ENCODE measurements at places on chromosomes 7 and 10.

DNA sequence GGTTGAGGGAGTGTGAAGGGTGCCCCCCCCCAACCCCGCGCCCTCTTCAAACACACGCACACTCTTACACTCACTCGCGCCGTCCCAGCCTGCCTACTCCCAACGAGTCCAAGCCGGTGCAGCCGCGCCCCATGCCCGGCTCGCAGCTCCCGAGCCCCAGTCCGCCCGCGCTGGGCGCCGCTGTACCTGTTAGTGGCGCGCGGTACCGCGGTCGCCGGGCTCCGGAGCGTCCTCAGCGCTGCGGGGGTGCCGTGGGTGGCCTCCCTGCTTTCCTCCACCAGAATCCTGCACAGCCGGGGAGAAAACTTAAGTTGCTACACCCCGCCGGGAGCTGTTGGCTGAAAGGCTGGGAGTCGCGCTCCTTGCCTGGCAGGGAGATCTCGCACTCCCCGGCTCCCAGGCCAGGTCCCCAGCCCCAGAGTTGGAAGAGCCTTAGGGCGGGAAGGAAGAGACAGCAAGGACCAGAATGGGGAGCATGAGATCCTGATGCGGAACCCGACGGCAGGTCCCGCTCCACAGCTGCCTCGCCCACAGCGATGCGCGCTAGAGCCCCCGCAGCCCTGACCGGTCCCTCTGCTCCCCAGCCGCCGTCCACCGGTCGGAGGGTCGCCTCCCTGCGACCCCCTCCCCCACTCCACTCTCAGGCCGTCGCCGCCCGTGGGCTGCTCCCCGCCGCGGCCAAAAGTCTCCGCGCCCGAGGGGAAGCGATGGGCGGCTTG lies 863 bp downstream of the ST8SIA6 start:
- DNase-seq, result peak; percentile 61

DNA sequence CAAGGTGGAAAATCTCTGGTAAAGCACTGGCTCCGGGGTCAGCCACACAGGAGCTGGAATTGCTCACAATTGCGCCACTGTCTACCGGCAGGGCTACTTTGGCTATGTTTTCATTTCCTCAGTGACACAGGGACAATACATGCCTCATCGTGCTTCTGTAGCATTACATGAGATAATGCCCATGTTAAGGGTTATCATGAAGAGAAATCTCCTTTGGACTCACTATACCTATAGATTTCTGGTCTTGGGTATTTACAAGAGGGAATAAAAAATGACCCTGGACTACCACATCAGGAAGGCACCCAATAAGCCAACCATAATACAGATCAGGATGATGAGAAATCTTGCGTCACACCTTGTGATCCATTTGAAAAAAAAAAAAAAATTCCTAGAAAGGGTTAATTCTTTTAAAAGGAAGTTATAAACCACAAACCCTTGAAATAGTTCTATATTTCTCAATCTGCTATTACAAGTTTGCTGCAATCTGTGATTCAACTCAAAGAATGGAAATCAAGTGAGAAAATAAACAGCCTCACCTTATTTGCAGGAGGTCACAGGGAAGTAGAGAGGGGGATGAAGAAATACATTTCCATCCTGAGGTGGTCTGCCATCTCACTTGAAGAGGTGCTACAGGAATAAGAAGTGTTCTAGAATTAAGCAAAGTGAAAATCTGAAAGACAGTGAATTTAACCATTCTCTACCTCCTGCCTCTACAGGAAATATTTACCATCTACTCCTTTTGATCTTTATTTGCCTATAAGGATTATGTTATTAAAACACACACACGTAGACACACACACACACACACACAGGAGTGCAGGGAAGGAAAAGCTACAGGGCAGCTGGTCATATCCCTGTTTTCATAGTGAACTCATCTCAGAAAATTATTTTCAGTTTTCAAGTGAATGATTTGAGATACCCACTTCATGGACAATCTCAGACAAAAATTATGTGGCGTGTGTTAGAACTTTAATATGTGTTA lies 231.3 kb upstream of the CELF2 start:
- peak; percentile 77 for DNase-seq

- DNase-seq, result no peak
These were observed 57.6 kb upstream of the PIK3CG start for GRCh38 chr7:106807474-106807873.

DNA sequence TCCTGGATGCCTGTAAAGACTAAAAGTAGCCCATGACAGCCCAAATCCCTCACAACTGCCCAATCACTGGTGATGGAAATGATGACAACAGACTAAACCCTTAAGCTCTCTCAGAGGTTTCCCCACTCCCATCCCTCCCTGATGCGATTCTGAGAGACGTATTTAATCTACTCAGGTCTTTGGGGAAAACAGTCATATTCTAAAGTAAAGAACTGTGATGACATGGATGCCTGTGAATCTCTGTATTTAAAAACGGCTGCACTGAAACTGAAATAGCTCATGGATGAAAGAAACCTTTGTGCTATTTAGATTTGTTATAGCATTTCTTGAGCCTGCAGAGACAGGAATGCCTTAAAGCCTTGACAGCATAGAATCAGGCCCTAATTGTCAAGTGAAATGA lies 28.5 kb downstream of the VPS41 start:
- DNase-seq, result no peak

GRCh38 chr7:120079022-120079421 lies 194.0 kb upstream of the KCND2 start:
- no peak for DNase-seq

- DNase-seq, result no peak
These were observed 9.1 kb downstream of the PRPS1L1 start for GRCh38 chr7:18018296-18019215.

DNA sequence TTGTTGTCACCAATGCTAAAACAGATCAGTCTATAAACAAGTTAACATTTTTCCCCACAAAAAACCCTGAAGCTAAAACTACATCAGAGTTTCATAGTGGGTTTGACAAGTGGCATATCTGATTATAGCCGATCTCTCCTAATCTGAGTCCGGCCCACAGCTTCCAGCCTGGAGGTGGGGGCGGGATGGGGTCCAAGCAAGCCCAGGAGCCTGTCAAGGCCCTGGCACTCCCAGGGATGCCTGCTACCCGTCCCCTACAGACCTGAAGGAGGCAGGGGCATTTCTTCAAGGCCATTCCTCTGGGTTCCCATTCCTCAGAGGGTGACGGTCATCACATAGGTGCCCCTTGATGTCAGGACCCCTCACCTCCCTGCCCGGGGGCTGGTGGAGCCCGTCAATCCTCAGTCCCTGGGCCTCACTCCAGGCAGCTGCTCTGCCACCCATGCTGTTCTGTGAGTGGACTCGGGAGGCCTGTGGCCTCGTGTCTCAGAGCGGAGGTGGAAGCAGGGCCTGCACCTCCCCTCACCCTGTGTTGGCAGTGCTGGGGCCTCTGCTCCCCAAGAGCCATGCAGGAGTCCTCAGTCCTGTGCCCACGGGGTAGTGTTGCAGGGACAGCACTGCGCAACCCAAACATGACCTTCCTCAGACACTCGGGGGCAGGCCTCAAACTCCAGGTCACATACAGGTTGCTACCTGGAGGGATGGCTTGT lies 8.8 kb downstream of the DPYSL4 start:
- DNase-seq, result no peak

- DNase-seq, result no peak
These were observed 4.4 kb upstream of the ABHD11 start for GRCh38 chr7:73742753-73743641.

GRCh38 chr7:13907831-13908230 lies 81.6 kb downstream of the ETV1 start:
- no peak for DNase-seq

DNA sequence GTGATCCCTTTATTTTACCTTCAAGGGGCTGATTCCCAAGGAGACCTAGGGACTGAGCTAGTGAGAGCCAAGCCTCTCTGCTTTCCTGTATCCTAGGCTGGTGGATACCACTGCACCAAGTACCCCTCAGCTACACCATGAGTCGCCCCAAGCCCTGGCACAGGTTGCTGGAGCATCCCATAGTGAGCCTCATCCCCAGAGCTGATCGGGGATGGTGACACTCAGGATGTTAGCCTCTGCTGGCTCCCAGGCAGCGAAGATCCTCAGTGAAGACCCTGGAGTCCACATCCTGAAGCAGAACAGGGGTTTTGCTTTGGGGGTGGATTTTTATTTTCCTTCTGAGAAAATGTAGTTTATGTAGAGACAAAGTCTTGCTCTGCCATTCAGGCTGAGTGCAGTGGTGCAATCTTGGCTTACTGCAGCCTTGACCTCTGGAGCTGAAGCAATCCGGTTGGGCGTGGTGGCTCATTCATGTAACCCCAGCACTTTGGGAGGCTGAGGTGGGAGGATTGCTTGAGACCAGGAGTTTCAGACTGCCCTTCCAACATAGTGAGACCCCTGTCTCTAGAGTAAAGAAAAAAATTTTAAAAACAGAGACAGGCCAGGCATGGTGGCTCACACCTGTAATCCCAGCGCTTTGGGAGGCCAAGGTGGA lies 12.5 kb upstream of the ZNF212 start:
- no peak for DNase-seq

DNA sequence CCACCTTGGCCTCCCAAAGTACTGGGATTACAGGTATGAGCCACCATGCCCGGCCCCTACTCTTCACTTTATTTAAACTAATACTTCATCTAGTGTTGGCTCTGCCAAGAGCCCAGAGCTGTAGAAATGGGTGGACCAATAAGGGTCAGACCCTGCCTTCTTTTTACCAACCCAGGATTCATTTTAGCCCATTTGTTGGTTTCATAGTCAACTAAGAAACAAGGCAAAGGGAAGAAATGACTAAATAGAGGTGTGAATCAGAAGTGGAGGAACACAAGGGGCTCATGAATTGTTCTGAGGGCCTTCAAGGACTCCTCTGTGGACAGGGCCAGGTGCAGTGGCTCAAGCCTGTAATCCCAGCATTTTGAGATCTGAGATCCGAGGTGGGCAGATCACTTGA lies 1.1 kb downstream of the ANKRD2 start:
- DNase-seq, result no peak
